ENCODE measurements at places on chromosomes 7 and 10. TPM values are rescaled to one million over a fixed set of nuclear protein-coding genes. Genes with fewer than 3 reads are reported as not detected.

DNA sequence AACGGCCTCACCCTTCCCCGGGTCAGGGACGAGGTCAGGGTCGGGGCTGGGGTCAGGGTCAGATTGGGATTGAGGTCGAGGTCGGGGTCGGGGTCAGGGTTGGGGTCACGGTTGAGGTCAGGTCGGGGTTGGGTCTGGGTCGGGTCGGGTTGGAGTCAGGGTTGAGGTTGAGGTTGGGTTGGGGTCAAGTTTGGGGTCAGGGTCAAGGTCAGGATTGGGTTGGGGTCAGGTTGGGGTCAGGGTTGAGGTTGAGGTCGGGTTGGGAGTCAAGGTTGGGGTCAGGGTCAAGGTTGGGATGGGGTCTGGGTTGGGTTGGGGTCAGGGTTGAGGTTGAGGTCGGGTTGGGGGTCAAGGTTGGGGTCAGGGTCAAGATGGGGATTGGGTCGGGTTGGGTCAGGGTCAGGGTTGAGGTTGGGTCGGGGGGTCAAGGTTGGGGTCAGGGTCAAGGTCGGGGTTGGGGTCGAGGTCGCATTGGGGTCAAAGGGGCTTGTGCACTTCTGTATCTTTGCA is 131.4 kb downstream of the VIPR2 start:
- no peak for DNase-seq

GRCh38 chr10:117497736-117498135 is 44.8 kb upstream of the EMX2 start:
- DNase-seq: no peak

DNA sequence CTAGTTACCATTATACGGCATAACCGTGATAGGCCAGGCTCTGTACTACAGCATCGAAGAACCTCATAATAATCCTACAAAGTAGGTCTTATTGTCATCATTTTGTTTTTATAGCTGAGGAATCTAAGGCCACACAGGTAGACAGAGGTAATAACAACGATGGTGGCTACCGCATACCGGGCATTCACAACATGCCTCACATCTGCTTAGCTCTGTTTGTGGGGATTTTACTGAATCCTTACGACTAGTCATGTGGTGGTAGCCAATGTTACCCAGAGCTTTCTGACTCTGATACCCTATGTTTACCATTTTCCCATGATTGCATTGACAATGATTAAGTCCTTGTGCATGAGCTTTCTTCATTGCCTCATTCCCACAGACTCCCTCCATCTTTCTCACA is 269.4 kb downstream of the TCF7L2 start:
- no peak for DNase-seq

- no peak for DNase-seq
These were observed 177.4 kb downstream of the TCERG1L start for GRCh38 chr10:131134001-131134576.

The TDRD1 gene
- total RNA-seq: not detected
